ENCODE measurements at places on chromosomes 3 and 15.

DNA sequence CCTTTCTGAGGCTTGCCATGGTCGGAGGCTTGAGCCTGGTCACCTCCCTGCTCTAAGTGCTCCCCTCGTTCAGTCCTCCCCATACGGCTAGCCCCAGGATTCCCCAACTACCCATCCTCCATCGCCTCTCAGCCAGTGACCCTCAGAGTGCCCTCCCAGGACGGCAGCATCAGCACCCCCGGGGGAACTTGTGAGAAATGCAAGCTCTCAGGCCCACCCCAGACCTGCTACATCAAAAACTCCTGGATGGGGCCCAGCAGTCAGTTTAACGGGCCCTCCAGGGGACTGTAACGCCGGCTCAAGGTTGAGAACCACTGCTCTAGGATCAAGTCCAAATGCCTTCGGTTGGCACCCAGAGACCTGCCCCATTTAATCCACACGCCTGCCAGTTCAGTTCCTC lies 6.9 kb downstream of the ADAMTS17 start:
- no peak for DNase-seq

GRCh38 chr3:191420771-191421170 lies 40.2 kb upstream of the PYDC2 start:
- no peak for DNase-seq

GRCh38 chr3:115698851-115699591 lies 75.7 kb downstream of the GAP43 start:
- DNase-seq: no peak

- no peak for DNase-seq
Observed at GRCh38 chr15:71559616-71560015, 250.7 kb upstream of the NR2E3 start.

- no peak for DNase-seq
Observed at GRCh38 chr3:155791190-155791589, 14.9 kb downstream of the C3orf33 start.

- peak; percentile 31 for DNase-seq
Observed at GRCh38 chr3:196537319-196537984, 22.3 kb upstream of the SMCO1 start.

- DNase-seq: no peak
Observed at GRCh38 chr3:88912294-88912877, 195.0 kb upstream of the EPHA3 start.

GRCh38 chr3:14799146-14799545 lies 19.6 kb upstream of the FGD5 start:
- no peak for DNase-seq

DNA sequence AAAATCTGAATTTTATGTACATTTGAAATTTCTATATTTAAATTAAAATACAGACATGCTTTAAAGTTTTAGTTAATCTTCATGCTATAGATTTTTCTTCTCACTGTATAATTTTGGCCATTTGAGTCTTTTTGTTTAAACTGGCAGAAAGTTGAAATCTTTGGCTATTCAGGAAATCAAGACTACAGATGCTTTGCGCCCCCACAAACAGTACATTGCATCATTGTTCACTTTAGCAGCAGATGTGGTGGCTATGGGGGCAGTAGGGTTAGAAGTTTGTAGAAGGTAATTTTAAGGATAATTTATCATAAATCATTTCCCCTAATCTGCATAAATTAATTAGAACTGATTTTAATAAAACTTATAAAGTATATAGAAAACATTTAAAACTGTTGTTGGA lies 20.9 kb downstream of the SPPL2A start:
- no peak for DNase-seq

DNA sequence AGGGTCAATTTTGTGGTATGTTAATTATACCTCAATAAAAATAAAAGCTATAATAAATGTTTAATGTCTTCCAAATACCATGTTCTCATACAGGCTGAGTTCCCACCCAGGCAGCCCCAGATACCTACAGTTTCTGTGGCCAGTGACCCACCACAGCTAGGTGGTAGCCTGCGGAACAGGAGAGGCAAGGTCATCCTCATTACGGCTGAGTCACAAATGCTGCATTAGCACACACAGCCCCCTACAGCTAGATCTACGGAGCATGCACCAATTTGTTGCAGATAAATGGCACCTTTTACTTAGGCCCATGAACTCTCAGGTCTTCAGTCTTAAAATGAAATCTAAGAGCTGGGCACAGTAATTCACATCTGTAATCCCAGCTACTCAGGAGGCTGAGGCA lies 5.1 kb downstream of the SPATA12 start:
- DNase-seq: no peak

DNA sequence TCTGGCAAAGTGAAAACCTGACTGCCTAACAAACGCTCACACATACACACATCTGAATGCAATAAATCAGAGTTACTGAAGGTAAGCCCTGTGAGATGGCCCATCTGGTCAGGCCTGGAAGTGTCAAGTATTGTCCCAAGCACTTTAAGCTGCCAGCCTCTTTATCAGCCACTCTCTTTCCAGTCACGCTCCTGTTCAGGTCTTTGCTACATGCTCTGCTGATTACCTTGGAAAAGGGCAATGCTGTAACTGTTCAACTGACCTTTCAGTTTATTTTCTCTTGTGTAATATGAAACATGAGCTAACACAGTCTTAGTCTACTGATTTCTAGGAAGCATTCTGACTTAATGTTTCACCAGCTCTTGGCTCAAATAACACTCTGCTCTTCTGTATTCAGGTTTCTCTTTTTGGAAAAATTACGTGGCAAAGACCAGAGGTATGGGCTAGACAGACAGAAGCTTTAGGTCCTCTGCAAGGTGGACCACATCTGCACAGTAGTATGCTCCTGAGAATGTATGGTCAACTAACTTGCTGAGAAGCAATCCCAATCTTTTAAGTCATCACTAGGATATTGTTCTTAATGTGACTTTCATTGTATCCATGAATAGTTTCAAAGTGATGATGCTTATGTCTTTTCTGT lies 44.5 kb downstream of the GBE1 start:
- DNase-seq: no peak

DNA sequence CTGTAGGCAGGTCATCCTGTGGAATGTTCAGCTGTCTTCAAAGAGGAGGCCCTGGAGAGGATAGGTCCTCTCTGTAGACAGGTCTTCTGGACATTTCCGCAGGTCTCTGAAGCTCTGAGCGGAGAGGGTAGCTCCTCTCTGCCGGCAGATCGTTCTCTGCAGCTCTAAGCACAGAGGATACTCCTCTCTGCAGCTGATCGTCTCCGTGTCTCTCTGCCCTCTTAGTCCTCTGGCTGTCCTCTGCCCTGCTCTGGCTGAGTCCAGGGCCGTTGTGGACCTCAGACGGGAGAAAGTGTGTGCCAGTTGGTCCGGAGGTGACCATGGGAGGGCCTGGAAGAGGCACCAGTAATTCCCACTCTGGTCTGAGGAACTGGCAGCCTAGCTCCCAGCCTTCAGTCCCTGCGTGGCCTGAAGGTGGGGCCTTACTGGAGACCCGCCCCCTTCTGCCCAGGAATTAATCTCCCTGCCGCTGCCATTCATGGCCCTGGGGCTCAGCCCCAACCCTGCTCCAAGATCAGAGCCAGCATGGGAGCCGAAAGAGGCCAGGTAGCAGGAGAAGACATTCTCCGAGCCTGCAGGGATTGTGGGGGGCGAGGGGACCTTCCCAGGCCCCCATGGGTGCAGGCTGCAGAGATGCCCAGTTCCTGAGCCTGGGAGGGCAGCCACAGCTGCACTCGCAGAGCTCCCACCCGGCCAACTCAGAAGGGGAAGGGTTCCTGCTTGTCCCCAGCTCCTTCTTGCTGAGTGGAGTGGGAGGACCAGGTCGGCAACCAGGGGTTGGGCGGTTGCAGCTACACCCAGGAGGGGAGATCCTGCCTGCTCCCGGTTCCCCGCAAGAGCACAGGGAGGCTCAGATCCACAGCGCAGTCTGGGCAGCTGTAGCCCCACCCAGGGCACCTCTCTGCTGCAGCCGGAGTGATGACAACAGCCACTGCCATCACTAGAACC lies 488.7 kb downstream of the RSL24D1 start:
- no peak for DNase-seq

GRCh38 chr3:35751207-35751606 lies 111.9 kb downstream of the ARPP21 start:
- no peak for DNase-seq

GRCh38 chr3:44993471-44994205 lies 17.6 kb downstream of the EXOSC7 start:
- no peak for DNase-seq

DNA sequence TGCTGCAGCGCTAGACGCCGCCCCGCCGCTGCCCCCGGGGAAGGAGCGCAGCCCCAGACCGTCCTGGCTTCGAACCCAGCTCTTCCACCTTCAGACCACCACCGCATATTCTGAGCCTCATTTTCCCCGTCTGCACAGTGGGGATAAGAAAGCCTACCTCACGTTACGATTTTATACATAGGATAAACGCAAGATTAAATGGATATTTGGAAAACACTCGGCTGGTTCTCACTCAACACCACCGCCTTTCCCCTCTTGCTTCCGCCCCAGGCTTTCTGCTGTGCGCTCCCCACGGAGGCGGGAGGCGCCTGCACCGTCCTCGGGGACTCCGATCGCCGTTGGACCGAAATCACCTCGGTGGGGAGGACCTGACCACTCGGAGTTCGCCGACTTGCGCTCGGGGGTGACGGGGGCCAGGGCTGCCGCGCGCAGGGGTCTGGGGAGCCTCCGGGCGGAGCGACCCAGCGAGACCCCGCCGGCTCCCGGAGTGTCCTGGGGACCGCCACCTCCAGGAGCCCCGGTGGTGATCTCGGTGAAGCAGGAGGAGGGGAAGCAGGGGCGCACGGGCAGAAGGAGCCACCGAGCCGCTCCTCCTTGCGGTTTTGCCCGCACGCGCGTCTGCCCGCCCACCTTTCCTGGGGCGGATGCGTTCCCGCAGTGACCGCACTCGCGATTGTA lies 4.0 kb downstream of the FBXL22 start:
- DNase-seq: peak; percentile 38

DNA sequence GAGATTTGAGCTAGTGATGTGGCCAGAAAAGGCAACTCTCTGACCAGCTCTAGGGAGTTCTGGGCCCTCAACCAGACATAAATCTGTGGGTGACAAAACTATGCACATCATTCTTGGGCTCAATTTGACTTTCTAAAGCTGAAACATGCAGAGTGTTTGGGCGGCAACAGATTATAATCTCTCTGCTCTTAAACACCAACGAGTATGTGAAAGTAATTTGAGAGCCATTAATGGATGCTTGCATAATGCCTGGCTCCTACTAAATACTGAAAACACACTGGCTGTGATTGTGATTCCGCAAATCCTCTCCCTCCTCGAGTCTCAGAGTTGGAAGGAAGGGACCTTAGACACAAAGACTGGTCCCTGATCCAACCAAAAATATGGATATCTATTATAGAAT lies 186.7 kb downstream of the UACA start:
- no peak for DNase-seq

- DNase-seq: no peak
Observed at GRCh38 chr3:174232658-174233429, 626.3 kb upstream of the NAALADL2 start.

- peak; percentile 38 for DNase-seq
Observed at GRCh38 chr3:186882881-186883685, 40.6 kb downstream of the ADIPOQ start.

- DNase-seq: no peak
Observed at GRCh38 chr3:17119201-17120072, 234.7 kb downstream of the PLCL2 start.

DNA sequence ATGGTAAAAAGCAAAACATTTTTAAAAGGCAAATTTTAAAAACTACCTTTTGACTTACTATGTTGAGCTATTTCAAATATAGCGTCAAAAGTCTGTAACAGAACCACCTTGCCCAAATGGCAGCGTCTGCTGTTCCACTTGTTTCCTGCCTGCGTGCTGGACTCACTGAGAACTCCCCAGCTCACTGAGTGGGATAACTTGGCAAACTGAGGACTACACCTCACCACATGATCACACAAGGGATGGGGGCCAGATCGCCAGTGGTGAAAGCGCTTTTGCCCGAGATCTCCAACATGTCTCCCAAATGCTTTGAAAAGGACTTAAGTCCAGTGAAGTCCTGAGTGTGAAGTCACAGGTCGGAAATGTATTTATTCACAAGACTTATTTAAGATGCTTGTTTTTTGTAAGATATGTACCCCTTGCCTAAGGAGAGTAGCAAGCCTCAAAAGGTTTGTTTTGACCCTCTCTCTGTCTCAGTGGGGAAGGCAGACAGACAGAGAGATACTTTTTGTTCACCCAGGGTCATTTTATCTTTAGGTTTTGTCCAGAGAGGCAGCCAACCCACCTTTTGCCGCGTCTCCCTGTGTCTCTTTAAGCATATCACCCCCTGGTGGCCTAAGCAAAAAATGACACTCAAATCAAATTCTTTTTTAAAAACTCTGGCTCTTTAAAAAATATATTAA lies 192.6 kb downstream of the PDZRN3 start:
- DNase-seq: no peak

DNA sequence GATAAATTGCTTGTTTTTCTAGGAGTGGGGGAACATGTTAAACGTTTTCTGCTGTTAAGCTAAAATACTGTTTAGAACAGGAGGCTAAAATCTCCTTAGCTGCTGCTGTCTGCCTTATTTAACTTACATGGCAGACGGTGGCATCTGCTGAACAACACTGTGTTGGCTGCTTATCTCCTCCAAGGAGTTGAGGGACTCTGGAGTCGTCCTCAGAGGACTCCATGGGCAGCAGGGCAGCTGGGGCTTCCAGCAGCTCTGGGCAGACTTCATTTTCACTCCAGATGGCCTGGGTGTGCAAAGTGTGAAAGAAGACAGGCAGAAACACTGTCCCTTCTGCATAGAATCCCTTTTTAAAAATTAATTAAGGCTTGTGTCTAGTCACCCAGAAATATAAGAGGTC lies 52.9 kb upstream of the NUDT16 start:
- DNase-seq: no peak

GRCh38 chr3:55823001-55823400 lies 335.9 kb upstream of the WNT5A start:
- DNase-seq: no peak

All from activated T-cell treated with anti-CD3 and anti-CD28 coated beads for 24 hours (primary cell).